Breast epithelium (tissue), 4 donors: ENCODE measurements at places on chromosomes 1 and 21. TPM values are rescaled to one million over a fixed set of nuclear protein-coding genes. Genes with fewer than 3 reads are reported as not detected.

LCE2B gene
- total RNA-seq: not detected

PDZK1 gene
- total RNA-seq: 0.64 TPM

RASAL2 gene
- 28.5 TPM for total RNA-seq

CD101 gene
- total RNA-seq: 0.73 TPM

DNA sequence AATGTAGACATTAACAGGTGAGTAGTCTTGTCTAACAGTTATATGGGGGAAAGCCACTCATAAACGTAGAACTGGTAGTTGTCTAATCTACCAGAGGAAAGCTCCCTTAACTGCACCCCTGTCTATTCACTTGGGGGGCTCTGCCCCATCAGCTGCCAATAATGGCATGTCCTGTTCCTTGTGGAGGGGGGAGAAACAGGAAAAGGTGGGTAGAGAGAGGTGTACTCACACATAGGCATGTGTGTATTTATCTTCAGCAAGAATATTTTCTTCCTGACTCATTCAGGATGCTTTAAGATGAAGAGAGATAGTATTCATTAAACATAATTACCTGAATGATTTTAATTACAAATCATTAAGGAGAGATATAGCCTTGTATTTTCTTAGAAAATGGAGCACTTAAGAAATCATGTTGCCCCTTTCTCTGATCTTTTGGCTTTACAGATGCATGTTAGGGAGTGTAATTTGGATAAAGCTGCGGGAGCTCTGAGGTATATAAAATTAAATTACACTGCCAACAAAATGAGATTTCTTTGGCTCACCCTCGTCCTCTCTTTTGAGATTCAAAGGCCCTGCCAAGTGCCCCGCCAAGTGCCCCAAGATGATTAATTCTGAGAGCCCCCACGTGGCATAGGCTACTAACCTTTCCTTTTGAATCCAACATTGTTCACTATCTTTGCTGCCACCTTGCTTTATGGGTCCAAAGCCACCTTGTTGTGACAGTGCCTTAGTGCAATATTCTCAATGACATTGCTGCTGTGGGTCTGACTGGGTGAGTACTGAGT, 286.3 kb upstream of the LYPLAL1 start:
- no peak for DNase-seq

ATAD3B gene
- 22.9 TPM for total RNA-seq
